T-helper 2 cell (primary cell): ENCODE measurements at places on chromosomes 16 and 17.

GRCh38 chr16:50469121-50469743, 79.0 kb upstream of the NKD1 start:
- no peak for DNase-seq

GRCh38 chr17:43142153-43142552, 17.0 kb upstream of the BRCA1 start:
- DNase-seq = no peak

DNA sequence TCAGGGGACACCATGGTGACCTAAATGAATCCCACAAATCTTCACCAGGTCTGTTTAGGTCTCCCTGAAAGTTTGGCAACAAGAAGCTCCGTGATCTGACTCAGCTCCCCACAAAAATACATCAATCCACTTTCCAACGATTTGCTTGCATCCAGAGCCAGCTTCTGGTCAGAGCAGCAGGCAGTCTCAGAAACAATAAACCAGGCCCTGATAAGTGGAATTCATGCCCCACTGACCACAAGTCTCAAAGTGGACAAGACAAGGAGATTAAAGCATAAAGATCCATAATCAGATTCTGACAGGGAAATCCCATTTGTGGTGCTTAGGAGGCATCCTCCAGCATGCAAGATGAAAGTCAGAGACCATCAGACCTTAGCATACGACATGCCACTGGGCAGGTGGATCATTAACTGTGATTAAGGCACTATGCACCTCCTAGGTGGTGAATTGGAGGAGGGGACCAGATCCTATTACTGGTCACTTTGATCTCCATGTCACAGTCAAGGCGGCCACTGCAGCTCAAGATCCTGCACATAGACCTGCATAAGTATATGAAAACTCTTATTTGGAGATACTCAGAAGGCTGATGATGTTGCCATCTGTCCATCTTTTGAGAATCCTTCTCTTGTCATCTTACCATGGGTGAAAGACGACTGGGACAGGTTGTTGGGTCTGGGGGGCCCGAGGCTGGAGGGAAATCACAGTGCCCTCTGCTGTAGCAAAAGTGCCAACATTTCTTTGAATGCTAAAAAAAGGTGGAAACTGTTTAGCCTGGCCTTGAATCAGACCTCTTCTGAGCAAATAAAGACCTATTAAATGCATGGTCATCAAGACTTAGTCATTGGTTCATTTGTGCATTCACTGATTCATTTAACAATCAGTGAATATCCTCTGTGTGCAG, 309.2 kb upstream of the CCL2 start:
- DNase-seq = no peak

DNA sequence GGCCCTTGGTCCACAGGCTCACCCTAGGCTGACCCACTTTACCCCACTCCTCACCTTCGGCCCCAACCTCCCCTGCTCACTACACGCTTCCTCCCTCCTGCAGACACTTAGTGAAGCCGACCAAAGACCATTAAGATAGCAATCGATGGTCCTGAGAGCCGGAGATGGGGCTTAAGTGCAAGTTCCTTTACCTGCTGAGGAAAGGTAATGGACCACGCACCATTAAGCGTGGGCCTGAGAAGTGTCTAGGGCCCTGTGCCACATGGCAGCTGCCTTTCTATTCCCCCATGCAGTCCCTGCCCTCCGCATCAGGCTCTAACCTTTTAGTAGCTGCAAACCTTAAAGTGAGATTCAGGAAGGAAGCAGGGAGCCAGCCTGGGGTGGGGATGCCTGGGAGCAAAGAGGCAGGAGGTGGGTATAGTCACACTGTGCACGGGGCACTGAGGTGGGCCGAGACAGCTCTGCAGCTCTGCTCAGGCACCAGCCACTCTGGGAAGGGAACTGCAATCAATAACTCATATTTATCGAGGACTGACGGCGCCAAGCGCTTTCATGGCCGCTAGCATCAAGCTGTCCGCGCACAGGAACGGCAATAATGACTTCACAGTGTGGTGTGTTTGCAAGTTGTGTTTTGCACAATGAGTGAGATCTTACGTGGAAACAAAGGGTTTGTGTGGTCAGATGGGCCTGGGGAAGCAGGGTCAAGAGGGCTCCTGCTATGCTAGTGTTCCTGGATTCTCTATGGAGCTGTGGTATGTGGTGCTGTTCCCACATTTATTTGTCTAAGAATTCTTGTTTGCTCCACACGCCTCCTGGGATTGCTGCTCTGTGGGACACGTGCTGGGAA, 84.9 kb upstream of the CDC42EP4 start:
- no peak for DNase-seq

- DNase-seq = no peak
Observed at GRCh38 chr17:51463353-51463752, 203.0 kb downstream of the UTP18 start.

DNA sequence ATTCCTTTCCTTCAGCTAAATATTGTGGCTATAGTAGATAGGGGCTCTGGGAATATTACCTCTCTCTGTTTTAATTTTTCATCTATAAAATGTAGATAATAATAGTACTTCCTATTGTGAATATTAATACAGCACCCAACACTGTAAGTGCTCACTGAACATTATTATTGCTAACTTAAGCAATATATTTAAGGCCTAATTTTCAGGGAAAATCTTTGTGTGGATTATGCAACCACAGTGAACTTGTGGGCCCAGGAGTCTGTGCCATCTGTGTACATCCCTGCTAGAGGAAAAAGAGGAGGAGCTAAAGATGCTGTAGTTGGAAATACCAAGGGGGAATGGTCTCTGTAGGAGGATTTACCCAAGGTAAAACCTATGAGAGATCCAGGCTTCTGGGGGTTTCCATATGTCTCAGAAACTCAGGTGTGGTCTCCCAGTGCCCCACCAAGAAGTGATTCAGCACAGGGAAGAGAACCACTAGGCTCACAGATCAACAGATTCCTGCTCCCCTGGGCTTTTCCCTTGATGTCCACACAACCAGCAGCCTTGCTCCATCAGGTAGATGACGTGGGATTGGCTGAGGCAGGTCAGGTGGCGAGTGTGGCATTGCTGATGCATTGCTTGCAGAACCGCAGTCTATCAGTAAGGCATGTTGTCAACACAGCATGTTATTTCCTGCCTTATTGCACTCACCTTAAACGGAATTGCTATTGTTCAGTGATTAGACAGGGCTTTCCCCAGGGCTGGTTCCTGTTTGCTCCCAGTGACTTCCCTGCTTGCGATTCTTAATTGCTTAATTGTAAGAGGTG, 1.6 kb upstream of the N4BP1 start:
- DNase-seq = peak; percentile 46

DNA sequence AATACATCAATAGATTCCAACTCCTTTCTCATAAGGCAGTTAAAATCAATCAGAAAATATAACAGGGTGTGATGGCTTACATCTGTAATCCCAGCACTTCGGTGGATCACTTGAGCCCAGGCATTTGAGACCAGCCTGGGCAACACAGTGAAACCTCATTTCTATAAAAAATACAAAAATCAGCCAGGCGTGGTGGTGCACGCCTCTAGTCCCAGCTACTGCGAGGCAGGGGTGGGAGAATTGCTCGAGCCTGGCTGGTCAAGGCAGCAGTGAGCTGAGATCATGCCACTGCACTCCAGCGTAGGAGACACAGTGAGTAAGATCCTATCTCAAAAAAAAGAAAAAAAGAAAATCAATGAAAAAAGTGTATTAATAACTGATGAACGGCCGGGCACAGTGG, 258.6 kb downstream of the NTN1 start:
- DNase-seq = no peak

DNA sequence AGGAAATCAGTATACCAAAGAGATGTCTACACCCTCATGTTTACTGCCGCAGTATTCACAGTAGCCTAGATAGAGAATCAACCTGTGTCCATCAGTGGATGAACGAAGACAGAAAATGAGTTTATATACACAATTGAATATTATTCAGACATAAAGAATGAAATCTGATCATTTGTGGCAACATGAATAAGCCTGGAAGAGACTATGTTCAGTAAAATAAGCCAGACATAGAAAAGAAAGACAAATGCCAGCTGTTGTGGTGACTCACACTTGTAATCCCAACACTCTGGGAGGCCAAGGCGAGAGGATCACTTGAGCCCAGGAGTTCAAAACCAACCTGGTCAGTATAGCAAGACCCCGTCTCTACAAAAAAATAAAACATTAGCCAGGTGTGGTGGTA, 16.1 kb downstream of the NUDT16L1 start:
- no peak for DNase-seq

DNA sequence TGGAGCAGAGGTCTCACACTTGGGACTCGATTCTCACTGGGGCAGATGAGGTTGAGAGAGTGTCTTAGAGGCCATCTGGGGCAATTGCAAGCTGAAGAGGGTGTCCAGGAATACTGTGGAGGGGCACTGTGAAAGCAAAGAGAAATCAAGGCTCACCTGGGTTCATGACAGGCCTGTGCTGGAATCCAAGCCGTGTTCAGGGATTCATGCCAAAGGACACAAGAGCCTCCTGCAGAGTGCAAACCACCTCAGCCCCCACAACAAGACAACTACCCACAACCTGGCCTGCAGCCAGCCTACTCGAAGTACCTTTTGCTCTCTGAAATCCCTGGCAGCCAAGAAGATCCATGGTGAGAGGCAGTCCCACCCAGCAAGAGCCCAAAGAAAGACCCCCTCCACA, 2334.2 kb downstream of the TP53TG3F start:
- no peak for DNase-seq

- DNase-seq = no peak
Observed at GRCh38 chr16:49587511-49587910, 213.9 kb downstream of the C16orf78 start.

DNA sequence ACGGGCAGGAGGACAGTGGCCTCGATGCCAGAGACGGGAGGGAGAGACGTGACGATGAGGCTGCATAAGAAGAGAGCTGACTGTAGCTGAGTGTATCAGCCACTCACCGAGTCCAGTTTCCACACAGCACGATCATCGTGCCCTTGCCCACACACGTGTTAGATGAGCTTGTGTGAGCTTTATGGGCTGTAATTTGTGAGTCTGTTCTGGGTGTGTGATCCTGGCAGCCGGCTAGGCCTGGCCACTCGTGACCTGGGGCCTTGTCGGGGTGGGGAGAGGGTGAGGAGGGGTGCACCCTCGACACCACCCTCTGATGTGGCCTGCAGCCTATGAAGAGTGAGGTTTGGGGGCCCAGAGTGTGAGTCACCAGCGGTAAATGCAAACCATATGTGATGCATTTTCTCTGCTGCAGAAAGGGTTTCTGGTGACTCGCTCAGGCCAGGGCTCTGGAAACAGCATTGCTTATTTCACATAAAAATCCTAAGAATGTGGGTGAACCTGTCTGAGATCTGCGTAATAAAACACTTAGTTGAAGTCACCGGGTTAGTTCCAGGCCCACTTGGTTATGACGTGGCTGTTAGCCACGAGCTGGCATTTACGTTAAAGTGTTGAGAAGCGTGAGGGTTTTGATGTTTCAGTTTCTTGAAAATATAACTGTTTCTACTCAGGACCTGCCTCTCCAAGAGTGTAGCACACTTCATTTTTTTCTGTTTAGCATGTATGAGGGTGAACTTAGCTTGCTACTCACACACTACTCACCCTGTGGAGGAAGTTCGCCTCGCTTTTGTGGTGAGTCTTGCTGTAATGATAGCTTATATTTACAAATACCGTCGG, 4.2 kb downstream of the METRNL start:
- DNase-seq = no peak

DNA sequence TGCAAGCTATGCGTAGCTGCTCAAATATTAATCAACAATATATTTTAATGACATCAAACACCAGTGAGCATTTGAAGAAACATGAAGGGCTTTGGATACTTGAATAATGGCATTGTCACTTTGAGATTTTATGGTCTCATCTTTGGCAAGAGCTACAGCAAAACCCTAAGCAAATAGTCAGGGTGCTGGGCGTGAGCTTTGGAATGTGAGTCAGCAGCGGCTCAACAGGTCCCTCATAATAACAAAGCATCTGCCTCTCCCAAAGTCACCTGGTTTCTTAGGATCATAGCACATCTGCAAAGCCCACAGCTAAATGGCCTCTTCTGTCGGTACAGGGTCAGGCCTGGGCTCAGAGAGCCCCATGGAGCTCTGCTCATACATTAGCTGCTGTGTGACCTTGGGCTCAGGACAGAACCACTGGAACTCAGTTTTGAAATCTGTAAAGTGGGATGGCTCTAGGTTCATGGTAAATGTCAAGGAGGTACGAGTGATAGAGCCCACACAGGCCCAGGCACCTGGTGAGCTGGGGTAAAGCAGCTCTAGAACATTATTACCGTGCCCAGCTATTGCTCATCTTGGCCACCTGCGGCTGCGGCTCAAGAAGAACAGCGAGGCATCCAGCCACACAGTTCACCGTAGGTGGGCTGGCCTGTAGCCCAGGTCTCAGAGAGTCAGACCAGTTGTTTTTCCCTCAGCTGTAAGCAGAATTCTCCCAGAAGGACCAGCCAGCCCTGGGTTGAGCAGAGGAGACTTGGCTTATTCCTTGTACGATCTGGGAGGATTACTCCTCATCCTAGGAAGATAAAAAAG, 544.5 kb upstream of the CDH11 start:
- no peak for DNase-seq
